Bronchial smooth muscle cell (primary cell): ENCODE measurements at places on chromosomes 6 and 20. TPM values are rescaled to one million over a fixed set of nuclear protein-coding genes. Genes with fewer than 3 reads are reported as not detected.

The RNF39 gene
- under 0.01 and 0.09 TPM in 2 replicates for total RNA-seq

The RAB32 gene
- total RNA-seq = 55.0 and 90.6 TPM in 2 replicates

The PTCHD4 gene
- 1.3 and 2.3 TPM in 2 replicates for total RNA-seq

The ENPP1 gene
- total RNA-seq = 5.6 and 11.5 TPM in 2 replicates

The ACTL10 gene
- 1.1 and 1.9 TPM in 2 replicates for total RNA-seq

The RWDD2A gene
- total RNA-seq = 3.0 and 3.8 TPM in 2 replicates
